Left lobe of liver (tissue), 2 donors: ENCODE measurements at places on chromosomes 1 and 21.

DNA sequence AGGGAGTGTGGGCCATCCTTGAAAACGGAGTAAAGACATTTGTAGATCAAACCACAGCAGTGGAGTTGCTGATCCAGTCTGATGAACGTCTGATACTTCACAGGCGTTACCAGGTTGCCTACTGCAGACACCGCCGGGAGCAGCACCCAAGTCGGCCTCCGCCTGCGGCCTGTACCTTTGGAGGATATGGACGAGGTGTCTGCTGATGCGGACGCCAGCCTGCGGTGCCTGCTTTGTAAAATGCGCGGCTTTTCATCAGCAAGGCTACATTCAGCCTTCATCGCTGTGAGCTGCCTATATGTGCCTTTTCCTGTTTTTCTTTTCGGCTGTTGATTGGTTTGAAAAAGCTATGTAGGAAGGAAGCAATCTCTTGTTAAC lies 16.0 kb downstream of the SLX9 start:
- no peak for DNase-seq

DNA sequence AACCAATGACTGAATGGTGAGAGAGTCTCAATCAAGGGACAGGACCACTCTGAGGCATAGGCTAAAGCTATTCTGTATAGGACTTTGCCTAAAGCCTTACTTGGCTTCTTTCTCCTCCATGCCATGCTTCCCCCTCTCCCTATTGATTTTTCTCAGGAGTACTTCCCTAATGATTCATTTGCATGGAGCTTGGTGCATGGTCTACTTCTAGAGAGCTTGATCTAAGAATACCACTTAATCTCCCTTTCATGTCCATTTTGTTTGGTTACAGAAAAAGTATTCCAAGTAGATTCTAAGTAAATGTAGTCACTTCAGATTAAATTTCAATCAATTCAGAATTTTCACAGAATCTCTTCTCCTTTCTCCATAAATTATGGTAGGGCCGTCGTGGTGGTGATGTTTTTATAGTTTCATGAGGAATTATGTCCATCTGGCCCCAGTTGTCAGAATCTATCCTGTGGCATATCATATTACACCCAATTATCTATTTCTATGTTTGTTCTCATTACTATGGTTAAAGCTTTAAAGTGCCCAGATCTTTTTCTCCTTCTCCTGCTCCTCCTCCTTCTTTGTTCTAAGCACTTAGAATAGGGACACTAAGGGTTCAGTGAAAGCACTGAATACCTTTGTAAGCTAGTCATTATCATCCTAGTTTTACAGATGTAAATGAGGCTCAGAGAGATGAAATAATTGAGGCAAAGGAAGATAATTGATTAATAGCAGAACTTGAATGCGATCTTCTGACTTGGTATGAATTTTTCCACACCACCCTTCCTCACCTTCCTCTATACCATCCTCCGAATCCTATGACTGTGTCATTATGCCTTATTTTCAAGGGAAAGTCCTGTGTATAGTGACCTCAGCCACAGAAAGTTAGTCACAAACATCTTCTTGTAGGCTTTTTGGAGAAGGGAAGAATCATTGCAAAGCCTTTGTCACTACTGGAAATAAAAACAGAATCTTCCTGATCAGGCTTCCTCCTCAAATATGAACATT lies 85.6 kb upstream of the ZRANB2 start:
- no peak for DNase-seq

DNA sequence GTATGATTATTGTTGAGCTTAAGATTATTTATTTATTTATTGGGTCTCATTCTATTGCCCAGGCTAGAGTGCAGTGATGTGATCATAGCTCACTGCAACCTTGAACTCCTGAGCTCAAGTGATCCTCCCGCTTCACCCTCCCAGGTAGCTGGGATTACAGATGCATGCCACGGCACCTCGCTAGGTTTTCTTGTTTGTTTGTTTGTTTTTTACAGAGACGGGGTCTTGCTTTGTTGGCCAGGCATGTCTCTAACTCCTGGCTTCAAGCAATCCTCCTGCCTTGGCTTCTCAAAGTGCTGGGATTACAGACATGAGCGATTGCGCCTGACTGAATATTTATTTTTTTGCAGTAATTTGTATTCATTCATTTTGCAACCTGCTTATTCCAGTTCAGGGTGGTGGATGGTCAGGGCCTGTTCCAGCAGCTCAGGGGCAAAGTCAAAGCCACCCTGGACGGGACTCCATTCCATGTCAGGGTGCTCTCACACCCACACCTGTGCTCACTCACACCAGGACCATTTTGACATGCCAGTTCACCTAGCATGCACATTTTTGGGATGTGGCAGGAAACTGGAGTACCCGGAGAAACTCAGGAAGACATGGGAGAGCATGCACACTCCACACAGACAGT lies 29.6 kb upstream of the RASAL2 start:
- peak; percentile 62 for DNase-seq

DNA sequence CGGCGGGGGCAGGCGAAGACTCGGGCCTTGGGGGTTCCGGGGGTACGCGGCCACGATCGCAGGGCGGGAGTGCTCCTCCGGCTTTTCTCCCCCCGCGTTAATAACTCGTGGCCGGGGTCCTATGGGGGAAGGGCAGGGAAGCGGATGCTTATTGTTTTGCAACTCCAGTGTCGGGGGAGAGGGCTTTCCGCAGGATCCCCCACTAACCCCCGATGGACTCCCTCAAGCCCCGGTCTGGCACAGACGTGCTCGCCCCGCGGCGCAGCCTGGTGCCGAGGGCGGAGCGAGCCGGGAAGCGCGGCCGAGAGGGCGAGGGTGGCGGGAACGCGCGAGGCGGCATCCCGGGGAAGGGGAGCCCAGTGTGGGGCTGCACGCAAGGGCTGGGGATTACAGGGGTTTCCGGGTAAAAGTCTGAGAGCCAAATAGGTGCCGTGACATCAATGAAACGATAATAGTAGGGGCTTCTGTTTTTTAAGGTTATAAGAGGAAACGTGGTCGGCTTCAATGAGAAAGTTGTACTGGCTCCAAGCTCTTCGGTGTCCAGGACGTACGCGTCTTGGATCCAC lies 772 bp downstream of the UCK2 start:
- peak; percentile 52 for DNase-seq

GRCh38 chr1:15938628-15939161 lies 37.2 kb downstream of the ZBTB17 start:
- peak; percentile 33 for DNase-seq

- DNase-seq = no peak
Measured at GRCh38 chr1:46303872-46304326, 401 bp downstream of the UQCRH start.

DNA sequence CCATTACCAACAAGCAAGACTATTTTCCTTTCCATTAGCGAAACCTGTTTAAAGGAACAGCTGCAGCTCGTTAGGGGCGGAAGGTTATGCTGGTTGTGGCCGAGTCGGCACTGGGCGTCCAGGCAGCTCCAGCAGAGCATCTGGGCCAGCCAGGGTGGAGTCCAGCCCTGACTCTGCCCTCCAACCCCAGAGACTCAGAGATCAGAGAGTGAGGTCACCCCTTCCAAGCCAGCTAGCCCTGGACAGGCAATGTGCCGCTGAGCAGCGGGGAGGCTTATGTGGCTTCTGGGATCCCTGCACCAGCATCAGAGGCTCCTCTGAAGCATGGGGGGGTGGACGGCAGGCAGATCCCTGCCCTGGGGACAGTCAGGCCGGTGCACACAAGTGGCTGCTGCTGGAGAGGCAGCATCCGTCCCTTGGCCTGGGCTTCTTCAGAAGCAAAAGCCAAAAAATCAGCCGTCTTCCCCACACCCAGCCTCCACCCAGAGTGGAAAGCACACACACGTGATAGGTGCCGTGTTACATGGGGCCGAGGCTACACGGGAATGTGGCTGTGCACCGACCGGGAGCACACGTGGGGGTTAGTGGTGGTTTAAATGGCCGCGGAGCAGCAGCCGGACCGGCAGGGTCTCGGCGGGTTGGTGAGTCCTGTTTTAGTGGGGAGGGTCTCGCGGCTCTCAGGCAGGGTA lies 30.1 kb downstream of the SLC66A1 start:
- no peak for DNase-seq

DNA sequence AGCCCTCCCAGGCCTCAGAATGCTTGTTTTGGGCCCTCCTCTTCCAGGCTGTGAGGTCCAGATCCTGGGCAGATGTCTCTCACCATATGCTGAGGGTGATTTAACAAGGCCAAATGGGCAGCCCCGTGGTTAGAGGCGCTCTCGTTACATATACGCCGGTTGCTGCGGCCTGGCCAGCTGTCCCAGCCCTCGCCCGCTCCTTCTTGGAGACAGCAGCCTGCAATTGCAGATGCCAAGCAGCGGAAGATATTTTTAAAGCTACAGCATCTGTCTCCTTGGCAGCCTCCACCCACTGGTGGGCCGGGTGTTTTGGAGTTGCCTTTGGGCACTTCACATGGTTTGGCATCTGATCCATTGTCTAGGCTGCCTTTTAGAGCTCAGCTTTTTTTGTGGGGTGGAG lies 178.8 kb upstream of the NFIA start:
- no peak for DNase-seq

DNA sequence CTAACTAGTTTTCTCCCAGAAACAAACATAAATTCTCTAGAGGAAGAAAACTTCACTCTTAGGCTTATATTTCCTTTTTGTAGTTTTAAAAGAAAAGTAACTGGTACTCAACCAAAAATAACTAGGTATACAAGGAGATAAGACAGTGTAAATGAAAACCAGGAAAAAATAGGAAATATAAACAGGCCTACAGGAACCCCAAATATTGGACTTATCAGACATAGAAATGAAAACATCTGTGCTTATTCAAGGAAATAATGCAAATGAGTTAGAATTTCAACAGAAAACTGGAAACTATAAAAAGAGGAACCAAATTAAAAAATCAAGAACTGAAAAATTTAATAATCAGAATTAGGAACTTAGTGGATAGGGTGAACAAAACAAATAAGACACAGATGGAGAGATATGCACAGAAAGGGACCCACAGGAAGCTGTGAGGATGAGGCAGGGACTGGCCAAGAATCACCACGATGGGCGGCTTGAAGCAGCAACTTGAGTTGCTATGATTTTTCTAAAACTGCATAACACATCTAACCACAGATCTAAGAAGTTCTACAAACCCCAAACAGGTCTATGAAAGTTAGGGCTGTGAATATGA lies 67.5 kb upstream of the ACTRT2 start:
- no peak for DNase-seq

GRCh38 chr1:119453021-119453420 lies 38.1 kb downstream of the HSD3B2 start:
- DNase-seq = peak; percentile 67

GRCh38 chr21:33229099-33229783 lies 497 bp upstream of the IFNAR2 start:
- no peak for DNase-seq

DNA sequence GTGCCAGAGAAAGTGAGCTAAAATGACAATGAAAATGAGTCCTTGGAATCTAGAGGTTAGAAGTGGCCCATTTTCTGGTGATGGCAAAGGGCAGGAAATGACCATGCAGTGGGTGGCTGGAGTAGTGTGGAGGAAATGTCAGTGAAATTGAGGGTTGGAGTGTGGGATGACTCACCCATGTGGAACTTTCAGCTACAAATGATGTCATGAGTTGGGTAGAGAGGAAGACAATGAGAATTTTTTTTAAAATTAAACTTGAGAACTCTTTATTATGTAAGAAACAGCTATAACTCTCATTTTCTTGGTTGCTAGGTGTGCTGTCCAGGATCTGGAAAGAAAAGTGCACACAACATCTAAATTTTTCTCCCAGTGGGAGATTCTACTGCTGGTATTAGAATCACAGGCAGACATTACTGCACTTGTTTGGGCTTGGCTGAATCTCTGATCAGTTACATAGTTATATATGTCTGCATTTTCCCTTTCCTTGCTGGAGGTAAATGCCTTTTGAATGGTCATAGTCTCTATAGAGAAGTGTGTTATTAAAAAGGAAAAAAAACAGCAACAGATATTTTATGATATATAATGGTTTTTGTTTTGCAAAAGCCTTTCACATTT lies 56.8 kb upstream of the GNG12 start:
- DNase-seq = no peak

DNA sequence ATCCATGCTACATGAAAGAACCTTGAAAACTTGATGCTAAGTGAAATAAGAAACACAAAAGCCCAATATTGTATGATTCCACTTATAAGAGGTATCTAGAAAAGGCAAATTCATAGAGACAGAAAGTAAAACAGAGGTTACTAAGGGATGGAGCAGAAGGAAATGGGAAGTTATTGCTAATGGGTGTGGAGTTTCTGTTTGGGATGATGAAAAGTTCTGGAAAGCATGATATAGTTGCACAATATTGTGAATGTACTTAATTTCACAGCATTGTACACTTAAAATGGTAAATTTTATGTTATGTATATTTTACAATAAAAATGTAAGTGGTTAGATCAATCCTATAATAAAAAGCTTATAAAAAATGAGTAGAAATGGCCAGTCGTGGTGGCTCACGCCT lies 1.6 kb upstream of the NECAP2 start:
- DNase-seq = no peak

DNA sequence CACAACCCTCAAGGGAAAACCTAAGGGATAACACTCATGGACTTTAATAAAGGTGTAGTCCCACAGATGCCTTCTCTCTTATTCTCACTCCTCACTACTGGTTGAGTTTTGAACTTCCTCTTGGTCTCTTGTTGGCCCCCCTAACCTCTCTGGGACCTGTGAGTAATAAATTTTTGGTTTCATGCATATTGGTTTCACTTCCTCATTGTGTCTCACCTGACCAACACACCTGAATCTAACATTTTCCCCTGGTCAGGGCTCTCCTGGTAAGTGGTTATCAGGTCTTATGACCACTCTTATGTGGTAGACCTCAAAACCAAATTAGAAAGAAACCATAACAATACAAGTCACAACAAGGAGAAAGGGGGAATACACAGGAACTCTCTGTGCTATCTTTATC lies 60.5 kb upstream of the PRMT6 start:
- no peak for DNase-seq

DNA sequence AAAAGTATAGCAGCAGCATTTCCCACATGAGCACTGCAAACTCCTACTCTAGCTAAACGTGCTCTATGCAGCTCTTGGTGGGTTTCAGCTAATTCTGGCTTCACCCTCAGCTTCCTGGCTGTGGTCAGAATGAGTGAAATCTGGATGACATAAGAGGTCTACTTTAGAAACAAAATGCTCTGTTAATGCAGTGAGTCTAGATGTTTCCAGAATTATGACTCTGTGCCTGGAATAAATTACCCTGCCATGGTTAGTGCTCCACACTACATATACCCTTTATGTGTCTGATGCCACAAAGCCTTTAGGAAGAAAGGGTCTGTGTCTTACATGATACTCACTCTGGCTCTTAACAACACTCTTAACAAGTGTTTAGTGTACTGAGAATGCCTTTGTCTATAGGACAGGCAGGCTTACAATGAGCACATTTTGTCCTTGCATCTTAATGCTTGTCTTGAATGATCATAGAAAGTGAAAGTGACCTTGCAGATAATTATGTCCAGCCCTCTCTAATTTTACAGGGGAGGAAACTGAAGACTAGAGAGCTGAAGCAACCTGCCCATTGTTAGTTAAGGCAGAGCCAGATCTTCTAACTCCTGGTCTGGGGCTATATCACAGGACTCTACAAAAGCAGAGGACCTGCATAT lies 9.2 kb downstream of the S100A10 start:
- DNase-seq = no peak

GRCh38 chr1:98382986-98383740 lies 278.4 kb upstream of the SNX7 start:
- DNase-seq = no peak

- no peak for DNase-seq
Measured at GRCh38 chr1:2967881-2968280, 53.4 kb upstream of the ACTRT2 start.
